ENCODE measurements at places on chromosomes 16 and 17. TPM values are rescaled to one million over a fixed set of nuclear protein-coding genes. Genes with fewer than 3 reads are reported as not detected.

GRCh38 chr17:57778306-57778705 lies 33.2 kb upstream of the CCDC182 start:
- no peak for ATAC-seq

Gene ADAM11
- 0.74 TPM for total RNA-seq

DNA sequence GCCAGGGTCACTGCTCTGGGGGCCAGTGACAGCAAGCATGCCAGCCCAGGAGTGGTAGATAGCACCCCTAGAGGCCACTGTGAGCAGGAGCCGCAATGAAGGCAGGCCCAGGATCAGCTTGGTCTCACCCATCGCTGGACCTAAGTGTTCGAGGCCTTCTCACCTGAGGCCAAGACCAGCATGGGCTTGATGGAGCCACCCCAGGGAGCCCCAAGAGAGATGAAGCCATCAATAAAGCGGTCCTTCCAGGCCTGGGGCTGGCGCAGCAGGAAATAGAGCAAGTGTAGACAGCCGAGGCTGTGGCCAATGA lies 1.8 kb downstream of the LCAT start:
- peak; percentile 61 for ATAC-seq

Gene TEKT5
- 2.4 TPM for total RNA-seq

DNA sequence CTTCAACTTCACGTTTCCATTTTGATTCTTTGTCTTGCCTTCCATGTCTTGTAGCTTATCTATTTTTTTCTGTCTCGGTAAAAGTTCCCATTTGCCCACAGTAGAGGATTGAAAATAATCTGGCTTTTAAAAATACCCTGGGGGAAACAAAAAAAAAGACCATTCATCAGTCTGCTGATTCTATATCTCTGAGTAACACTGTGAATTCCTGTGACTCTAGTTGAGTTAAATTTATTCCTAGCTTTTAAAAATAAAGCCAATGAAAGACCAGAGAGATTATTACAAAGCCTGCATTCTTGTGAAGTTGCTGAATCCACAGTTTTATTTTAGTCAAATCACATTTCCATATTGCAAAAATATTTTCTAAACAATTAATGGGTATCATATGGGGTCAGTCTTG lies 532.3 kb downstream of the CDH13 start:
- no peak for ATAC-seq

Gene CD300A
- total RNA-seq, result 29.1 TPM

GRCh38 chr17:64630309-64631223 lies 31.5 kb downstream of the SMURF2 start:
- no peak for ATAC-seq

Gene LDHD
- total RNA-seq, result 0.48 TPM

Gene GALR2
- 7.5 TPM for total RNA-seq

Gene NME3
- 39.3 TPM for total RNA-seq

Data from activated T-helper 17 cell treated with anti-CD3 and anti-CD28 coated beads, Interleukin-2, amount 50 U/mL, for 72 hours (primary cell).